ENCODE measurements at places on chromosomes 3 and 15.

DNA sequence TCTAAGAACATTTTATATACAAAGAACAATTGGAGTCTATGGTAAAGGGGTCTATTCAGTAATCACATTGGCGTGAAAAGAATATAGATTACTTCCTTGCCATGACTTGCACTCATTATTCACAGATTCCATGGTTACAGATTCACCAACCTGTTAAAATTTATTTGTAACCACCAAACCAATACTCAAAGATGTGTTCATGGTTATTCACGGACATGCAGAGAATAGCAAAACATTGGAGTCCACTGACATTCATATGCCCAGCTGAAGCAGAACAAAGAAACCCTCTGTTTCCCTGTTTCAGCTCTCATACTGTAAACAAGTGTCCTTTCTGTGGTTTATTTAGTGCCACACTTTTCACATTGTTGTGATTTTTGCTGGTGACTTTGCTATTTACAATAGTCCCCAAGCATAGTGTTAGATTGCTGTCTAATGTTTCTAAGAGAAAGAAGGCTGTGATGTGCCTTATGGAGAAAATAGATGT, 185.8 kb upstream of the TTC14 start:
- DNase-seq = no peak

- no peak for DNase-seq
Observed at GRCh38 chr3:81518945-81519344, 242.5 kb downstream of the GBE1 start.

GRCh38 chr3:82957696-82958095, 1196.3 kb upstream of the GBE1 start:
- no peak for DNase-seq

- peak; percentile 13 for DNase-seq
Observed at GRCh38 chr3:140842984-140843649, 98.5 kb upstream of the SLC25A36 start.

GRCh38 chr3:8743021-8743601, 9.5 kb downstream of the CAV3 start:
- DNase-seq = peak; percentile 16

- DNase-seq = peak; percentile 72
Observed at GRCh38 chr3:149771652-149772271, 19.5 kb upstream of the COMMD2 start.

- no peak for DNase-seq
Observed at GRCh38 chr3:44892689-44893088, 18.3 kb downstream of the TGM4 start.

GRCh38 chr15:95215017-95215416, 983.7 kb downstream of the MCTP2 start:
- no peak for DNase-seq

DNA sequence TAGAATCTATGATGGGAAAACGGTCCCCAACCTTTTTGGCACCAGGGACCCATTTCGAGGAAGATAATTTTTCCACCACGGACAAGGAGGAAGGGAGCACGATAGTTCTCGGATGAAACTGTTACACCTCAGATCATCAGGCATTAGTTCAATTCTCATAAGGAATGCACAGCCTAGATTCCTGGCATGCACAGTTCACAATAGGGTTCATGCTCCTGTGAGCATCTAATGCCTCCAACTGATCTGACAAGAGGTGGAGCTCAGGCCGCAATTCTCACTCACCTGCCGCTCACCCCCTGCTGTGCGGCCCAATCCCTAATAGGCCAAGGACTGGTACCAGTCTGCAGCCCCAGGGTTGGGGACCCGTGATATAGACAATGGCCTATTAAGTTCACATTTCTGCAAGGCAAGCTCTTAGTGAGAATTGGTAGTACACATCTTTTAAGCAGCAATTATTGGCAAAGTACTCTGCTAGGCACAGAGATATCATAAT, 26.5 kb downstream of the CD200R1 start:
- DNase-seq = no peak

DNA sequence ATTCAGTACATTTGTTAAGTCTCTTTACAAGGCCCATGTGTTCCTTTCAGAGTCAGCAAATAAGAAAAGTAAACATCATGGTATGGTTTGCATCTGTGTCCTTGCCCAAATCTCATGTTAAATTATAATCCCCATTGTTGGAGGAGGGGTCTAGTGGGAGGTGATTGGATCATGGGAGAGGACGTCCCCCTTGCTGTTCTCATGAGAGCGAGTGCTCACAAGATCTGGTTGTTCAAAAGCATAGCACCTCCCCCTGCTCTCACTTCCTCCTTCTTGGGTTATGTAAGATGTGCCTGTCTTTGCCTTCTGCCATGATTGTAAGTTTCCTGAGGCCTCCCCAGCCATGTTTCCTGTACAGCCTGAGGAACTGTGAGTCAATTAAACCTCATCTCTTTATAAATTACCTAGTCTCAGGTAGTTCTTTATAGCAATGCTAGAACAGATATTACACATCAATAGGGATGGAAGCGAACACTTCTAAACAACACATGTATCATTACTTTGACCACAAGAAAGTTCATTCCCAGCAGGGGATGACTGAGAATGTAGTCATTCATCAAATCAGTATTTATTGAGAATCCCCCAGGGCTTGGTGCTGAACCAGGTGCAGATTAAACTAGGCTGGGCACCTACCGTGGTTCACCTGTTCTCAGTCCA, 4.1 kb downstream of the EFCAB12 start:
- peak; percentile 84 for DNase-seq

DNA sequence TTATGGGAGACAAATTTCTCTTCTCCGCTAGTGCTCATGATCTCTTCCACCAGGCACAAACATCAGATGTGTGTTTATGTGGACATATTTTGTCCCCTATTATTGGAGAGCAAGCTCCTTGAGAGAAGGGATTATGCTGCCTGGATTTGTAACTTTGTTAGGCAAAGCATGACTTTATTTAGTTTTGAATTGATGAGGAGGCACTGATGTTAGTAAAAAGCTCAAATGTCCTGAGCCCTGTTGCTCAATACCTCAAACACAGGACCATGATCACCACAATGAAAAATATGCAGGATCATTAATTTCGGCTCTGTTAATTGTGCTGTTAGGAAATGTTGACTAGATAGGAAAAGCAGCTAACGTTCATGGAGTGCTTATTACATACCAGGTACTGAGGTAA, 29.1 kb downstream of the SCG5 start:
- no peak for DNase-seq

GRCh38 chr3:23219117-23219516, 16.0 kb downstream of the UBE2E2 start:
- no peak for DNase-seq

GRCh38 chr3:23785097-23785645, 20.6 kb upstream of the UBE2E1 start:
- DNase-seq = no peak

- no peak for DNase-seq
Observed at GRCh38 chr15:26665957-26666791, 106.7 kb downstream of the GABRB3 start.

GRCh38 chr3:192887701-192888100, 30.0 kb downstream of the MB21D2 start:
- no peak for DNase-seq

GRCh38 chr3:187947927-187948682, 202.8 kb upstream of the BCL6 start:
- DNase-seq = no peak

GRCh38 chr3:139602003-139602402, 62.5 kb upstream of the RBP1 start:
- no peak for DNase-seq

DNA sequence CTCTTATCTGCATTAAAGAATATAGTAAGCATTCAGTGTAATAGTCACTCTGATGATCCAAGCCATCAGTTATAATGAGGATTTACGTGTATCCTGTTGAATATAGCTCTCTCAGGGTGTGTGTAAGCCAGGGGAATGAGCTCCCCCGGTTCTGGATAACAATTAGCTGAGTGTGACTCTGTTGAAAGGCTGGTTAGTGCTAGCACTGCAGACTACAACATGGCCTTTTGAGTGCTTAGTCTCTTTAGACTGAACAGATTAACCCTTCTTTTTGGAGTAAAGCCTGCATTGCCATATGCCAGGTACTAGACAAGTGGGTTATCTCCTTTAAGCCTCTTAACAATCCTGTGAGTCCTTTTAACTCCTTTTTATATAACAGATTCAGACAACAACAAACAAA, 119.5 kb downstream of the TMEM108 start:
- no peak for DNase-seq

DNA sequence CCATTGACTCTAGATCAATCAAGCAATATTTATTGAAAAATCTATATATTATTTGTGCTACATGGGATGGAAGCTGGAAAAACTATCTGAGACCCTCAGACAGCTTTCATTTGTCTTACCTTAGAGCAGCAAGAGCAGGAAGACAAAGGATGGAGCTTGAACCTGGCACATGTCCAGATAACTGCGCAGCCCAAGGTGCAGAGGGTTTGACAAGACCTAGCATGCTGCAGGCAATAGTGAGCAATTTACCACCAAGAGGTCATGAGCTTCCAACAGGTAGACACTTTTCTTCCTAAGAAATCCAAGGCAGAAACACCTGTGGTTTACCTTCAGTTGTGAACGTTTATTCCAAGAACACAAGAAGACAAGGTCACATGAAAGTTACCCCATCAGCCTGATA, 214.7 kb upstream of the NECTIN3 start:
- DNase-seq = no peak

DNA sequence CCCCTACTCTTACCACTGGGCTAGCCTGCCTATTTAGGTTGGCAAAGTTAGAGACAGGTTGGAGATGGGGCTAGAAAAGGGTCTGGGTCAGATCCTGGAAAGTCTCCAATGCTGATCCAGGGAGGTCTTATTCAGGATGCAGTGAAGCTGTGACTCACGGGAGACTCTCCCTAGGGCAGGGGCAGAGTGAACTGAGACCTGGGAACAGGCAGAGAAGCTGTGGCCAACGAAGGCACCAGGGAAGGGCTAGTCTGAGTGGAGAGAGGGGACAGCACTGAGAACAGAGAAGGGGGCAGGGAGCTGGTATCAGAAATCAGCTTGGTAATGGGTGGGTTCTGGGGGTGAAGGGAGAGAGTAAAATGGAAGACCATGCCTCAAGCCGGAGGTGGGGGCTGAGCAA, 2.2 kb downstream of the LTF start:
- DNase-seq = no peak

- no peak for DNase-seq
Observed at GRCh38 chr3:129358177-129358771, 70.2 kb downstream of the EFCAB12 start.

- no peak for DNase-seq
Observed at GRCh38 chr3:193348686-193349085, 29.9 kb downstream of the ATP13A5 start.

DNA sequence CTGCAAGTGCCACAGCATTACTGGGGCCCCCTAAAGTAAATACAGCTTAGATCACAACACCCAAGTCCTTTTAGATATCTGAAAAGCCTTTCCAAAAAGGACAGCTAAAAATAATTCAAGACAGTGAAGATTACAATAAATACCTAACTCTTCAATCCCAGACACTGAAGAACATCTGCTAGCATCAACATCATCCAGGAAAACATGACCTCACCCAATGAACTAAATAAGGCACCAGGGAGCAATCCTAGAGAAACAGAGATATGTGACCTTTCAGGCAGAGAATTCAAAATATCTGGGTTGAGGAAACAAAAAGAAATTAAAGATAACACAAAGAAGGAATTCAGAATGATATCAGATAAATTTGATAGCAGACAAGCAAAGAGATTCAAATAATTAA, 71.7 kb upstream of the TTC14 start:
- no peak for DNase-seq

DNA sequence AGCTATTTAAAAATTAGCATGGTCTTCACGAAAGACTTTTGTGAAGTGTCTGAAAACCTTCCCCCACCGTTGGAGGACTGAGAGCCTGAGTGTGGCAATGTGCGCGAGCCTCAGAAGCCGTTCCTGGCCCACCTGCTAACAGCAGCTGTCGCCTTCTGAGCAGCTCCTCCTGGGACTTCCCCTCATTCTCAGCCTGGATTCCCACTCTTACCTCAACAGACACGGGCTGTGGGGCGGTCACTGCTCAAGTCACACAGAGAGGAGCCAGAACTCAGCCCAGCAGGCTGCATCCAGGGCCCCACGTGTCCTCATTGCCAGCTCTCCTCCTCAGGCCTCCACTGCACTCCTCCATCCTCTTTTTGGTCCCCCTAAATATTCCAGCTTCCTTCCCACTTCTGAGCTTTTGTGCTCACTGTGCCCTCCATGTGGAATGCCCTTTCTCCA, 7.8 kb downstream of the DNASE1L3 start:
- no peak for DNase-seq

- DNase-seq = no peak
Observed at GRCh38 chr3:17935222-17935621, 192.8 kb upstream of the TBC1D5 start.
